ENCODE measurements at places on chromosomes 3 and 15. TPM values are rescaled to one million over a fixed set of nuclear protein-coding genes. Genes with fewer than 3 reads are reported as not detected.

Gene CP
- not detected for total RNA-seq

DNA sequence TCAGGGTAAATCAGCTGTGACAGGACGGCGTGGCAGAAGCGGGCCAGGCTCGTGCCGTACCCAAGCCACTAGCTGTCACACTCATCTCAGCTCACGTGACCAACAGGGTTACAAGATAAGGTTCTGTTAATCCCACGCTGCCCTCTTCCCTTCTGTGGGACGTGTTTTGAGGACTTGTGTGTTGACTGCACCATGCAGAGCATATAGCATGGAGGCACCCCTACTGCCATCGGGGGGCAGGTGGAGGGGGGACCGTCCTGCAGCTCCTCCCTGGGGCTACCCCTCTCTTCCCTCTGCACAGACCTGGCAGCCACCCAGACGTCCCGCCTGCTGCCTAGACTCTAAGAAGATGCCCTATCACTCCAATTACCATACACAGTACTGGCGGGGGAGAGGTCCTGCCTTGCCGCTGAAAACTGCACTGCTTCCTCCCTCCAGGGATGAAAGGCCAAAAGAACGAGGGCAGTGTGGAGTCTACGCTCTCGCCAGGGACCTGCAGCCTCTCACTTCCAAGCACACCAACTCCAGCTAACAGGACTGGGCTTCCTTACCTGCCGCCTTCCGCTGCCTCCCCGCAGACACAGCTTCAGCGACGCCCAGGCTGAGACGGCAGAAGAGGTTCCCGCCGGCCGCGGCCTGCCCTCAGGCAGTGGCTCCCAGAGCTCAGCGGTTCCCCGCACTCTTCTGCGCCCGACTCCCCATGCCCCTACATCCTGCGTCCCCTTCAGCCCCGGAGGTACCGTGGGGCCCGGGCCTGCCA, at the start of gene TNK2:
Gene TNK2 (minus strand): TSS at position 618 of the 760 bp plus-strand sequence. CDS start 19,963 bp downstream, outside the sequence.
- no peaks in the 10 kb centered on the region for H3K27me3 ChIP-seq
- peak; percentile 91 for DNase-seq
- no peaks in the 10 kb centered on the region for H3K36me3 ChIP-seq
- H3K4me3 ChIP-seq, result peak within 1 kb of the TSS; percentile 79
- peaks cover 33% of the 10 kb centered on the region for H3K4me1 ChIP-seq

DNA sequence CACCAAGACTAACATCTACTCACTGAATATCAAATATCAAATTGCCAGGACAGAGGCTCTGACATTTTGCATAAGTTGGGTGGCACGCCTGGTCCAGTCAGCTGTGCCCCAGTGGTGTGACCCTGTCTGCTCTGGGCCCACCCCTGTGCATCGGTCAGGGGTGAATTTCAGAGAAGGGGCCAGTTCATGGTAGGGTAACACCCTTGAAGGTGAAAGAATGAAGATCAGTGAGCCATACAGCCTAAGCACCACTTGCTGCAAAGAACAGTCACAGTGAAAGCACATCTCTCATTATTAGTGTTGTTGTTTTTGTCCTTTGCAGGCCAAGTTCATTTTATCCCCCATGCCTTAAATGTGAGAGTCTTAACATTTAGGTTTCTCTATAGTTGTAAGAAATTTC, 86.8 kb downstream of the MYRIP start:
- no peaks in the 10 kb centered on the region for H3K36me3 ChIP-seq
- no peaks in the 10 kb centered on the region for H3K4me1 ChIP-seq
- DNase-seq, result no peak
- no peak overlapping the region for H3K27ac ChIP-seq

DNA sequence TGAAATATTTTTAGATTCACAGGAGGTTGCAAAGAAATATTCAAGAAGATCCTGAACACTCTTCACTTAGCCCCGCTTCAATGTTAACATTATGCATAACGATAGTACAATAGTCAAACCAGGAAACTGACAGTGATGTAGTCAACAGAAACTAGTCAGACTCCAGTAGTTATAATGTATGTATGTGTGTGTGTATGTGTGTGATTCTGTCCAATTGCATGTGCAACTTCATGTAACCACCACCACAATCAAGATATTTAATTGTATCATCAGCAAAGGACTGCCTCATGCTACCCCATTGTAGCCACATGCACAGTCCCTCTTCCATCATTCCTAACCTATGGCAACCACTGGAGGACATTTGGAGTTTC, 77.9 kb downstream of the APBA2 start:
- H3K36me3 ChIP-seq, result peaks cover 3% of the 10 kb centered on the region
- H3K27me3 ChIP-seq, result no peaks in the 10 kb centered on the region
- no peak overlapping the region for H3K4me3 ChIP-seq
- peaks cover 25% of the 10 kb centered on the region for H3K4me1 ChIP-seq
- no peak for DNase-seq

- peaks cover 39% of the 10 kb centered on the region for H3K27me3 ChIP-seq
- no peaks in the 10 kb centered on the region for H3K4me1 ChIP-seq
- DNase-seq, result no peak
- no peaks in the 10 kb centered on the region for H3K36me3 ChIP-seq
- no peak overlapping the region for H3K4me3 ChIP-seq
These were observed 336.7 kb upstream of the IGF1R start for GRCh38 chr15:98311566-98312188.

DNA sequence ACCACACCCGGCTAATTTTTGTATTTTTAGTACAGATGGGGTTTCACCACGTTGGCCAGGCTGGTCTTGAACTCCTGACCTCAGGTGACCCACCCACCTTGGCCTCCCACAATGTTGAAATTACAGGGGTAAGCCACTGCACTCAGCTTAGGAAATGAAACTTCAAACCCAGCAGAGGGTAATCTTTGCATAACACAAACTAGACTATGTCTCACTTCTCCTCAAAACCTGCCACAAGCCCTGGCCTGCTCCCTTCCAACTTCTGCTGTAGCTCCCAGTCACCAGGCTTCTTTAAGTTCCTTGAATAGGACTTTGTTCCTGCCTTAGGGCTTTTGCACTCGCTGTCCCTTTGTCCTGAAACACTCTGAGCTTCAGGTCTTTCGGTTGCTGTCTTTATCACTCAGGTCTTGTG, 39.2 kb upstream of the SEMA4B start:
- H3K4me1 ChIP-seq, result peaks cover 28% of the 10 kb centered on the region
- no peak overlapping the region for H3K27ac ChIP-seq
- DNase-seq, result no peak
- H3K36me3 ChIP-seq, result no peaks in the 10 kb centered on the region
- H3K4me3 ChIP-seq, result no peak overlapping the region

DNA sequence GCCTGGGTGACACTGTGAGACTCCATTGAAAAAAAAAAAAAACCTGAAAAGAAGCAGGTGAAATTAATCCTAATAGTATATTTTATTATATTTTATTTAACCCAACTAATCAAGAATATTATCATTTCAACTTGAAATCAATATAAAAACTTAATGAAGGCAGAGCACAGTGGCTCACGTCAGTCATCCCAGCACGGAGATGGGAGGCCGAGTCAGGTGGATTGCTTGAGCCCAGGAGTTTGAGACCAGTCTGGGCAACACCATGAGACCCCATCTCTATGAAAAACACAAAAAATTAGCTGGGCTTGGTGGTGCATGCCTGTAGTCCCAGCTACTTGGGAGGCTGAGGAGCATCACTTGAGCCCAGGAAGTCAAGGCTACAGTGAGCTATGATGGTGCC, 33.3 kb upstream of the SLC41A3 start:
- no peak overlapping the region for H3K27ac ChIP-seq
- H3K27me3 ChIP-seq, result peaks cover 16% of the 10 kb centered on the region
- no peak overlapping the region for H3K4me3 ChIP-seq
- no peak for DNase-seq

Gene TRH
- not detected for total RNA-seq

Gene ASB7
- 10.8 TPM for total RNA-seq

Gene CCR4
- total RNA-seq, result not detected

GRCh38 chr15:43977072-43977884, 150.5 kb downstream of the WDR76 start:
- H3K36me3 ChIP-seq, result no peaks in the 10 kb centered on the region
- H3K27me3 ChIP-seq, result peaks cover 22% of the 10 kb centered on the region
- no peak overlapping the region for H3K4me3 ChIP-seq
- no peak overlapping the region for H3K27ac ChIP-seq
- H3K4me1 ChIP-seq, result no peaks in the 10 kb centered on the region
- DNase-seq, result no peak

Gene CA12
- total RNA-seq, result 7.9 TPM

GRCh38 chr15:92166751-92167405, 226.8 kb upstream of the ST8SIA2 start:
- H3K4me1 ChIP-seq, result peaks cover 16% of the 10 kb centered on the region
- no peak for DNase-seq
- H3K4me3 ChIP-seq, result no peak overlapping the region
- H3K27ac ChIP-seq, result no peak overlapping the region
- H3K27me3 ChIP-seq, result no peaks in the 10 kb centered on the region

DNA sequence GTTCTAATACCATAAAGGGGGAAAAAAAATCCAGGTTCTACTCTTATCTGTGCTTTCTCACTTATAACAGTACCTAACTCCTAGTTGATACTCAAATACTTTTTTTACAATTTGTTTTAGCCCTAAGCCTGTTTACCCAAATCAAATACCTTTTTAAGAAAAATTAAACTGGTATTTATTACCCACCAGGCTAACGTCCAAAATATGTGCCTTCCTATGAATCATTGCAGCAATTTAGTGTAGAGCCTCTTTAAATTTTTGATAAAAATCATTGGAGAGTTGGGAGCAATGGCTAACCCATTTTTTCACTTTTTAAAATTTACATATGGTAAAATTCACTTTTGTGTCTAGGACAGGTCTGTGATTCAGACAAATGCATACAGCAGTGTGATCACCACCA, 27.9 kb downstream of the FILIP1L start:
- peak overlapping the region; percentile 78 for H3K27ac ChIP-seq
- no peaks in the 10 kb centered on the region for H3K36me3 ChIP-seq
- H3K4me3 ChIP-seq, result no peak overlapping the region
- H3K4me1 ChIP-seq, result peaks cover 81% of the 10 kb centered on the region
- no peak for DNase-seq

DNA sequence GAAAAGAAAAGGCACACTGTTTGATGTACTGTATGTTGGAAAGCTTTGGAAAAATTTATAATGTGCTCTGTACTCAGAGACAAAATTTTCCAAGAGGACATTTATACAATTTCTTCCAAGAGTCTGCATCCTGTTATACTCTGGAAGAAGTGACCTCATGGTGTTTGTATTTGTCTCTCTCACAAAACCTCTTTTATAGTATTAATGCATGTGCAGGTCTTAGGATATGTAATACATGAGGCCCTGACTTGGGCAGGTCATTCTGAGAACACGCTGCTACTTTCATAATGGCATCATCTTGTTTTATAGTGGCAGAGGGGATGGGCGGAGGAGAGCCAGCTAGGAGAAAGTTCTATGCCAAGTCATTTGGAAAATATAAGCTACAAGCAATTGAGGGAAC, 72.0 kb upstream of the P3H2 start:
- H3K36me3 ChIP-seq, result no peaks in the 10 kb centered on the region
- no peak overlapping the region for H3K4me3 ChIP-seq
- peaks cover 21% of the 10 kb centered on the region for H3K4me1 ChIP-seq

DNA sequence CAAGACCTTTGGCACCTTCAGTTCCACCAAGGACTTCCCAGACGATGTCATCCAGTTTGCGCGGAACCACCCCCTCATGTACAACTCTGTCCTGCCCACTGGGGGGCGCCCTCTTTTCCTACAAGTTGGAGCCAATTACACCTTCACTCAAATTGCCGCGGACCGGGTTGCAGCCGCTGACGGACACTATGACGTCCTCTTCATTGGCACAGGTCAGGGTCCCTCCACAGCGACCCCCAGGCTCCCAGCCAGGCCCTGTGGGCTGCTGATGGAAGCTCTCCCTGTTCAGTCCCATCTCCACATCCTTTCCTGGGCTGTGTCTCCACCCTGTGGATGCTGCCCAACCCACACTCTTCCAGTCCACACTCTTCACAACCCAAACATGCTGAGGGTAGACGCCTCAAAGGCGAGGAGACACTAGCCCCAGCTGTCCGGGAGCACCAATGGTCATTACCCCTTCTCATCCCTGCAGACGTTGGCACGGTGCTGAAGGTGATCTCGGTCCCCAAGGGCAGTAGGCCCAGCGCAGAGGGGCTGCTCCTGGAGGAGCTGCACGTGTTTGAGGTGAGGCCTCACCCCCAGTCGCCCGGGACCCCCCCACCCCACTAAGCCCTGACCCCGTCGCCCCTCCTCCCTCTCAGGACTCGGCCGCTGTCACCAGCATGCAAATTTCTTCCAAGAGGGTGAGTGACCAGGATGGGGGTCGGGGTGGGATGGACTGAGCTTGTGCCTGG, 4.3 kb upstream of the LSMEM2 start:
- no peak for DNase-seq
- H3K4me1 ChIP-seq, result peaks cover 17% of the 10 kb centered on the region
- peaks cover 11% of the 10 kb centered on the region for H3K27me3 ChIP-seq
- no peak overlapping the region for H3K4me3 ChIP-seq
- no peaks in the 10 kb centered on the region for H3K36me3 ChIP-seq

GRCh38 chr3:158859362-158859761, 57.5 kb downstream of the MFSD1 start:
- peaks cover 12% of the 10 kb centered on the region for H3K27me3 ChIP-seq
- DNase-seq, result no peak
- H3K27ac ChIP-seq, result no peak overlapping the region
- no peak overlapping the region for H3K4me3 ChIP-seq
- no peaks in the 10 kb centered on the region for H3K4me1 ChIP-seq

DNA sequence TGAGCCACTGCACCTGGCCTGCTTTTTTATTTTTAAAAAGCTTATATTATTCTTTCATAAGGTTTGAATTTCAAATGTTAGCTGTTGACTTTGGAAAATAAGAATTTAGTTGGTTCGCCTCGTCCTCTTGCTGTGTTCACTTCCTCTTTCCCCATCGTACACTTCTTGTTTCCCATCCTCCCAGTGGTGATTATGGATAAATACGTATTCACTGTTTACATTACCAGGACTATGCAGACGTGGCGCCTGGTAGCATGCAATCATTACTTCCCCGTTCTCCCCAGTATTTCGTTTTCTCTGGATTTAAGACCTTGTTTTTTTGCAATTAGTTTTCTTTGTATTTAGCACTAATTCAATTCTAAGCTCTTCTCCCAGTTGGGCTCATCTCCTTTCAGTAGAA, 70.1 kb downstream of the LMLN start:
- DNase-seq, result no peak
- no peaks in the 10 kb centered on the region for H3K27me3 ChIP-seq
- H3K4me1 ChIP-seq, result peaks cover 9% of the 10 kb centered on the region
- no peak overlapping the region for H3K4me3 ChIP-seq
- peaks cover 3% of the 10 kb centered on the region for H3K36me3 ChIP-seq

- peaks cover 15% of the 10 kb centered on the region for H3K4me1 ChIP-seq
- H3K27ac ChIP-seq, result no peak overlapping the region
- no peaks in the 10 kb centered on the region for H3K27me3 ChIP-seq
- no peak overlapping the region for H3K4me3 ChIP-seq
These were observed 2.4 kb upstream of the KLF13 start for GRCh38 chr15:31324186-31324585.

Gene CCR8
- total RNA-seq, result not detected

- no peak overlapping the region for H3K4me3 ChIP-seq
- peaks cover 18% of the 10 kb centered on the region for H3K36me3 ChIP-seq
- no peaks in the 10 kb centered on the region for H3K27me3 ChIP-seq
- H3K27ac ChIP-seq, result no peak overlapping the region
- no peak for DNase-seq
These were observed 15.6 kb downstream of the SNAP23 start for GRCh38 chr15:42511007-42511391.

Gene KCNAB1
- 3.0 TPM for total RNA-seq
